CD4-positive, alpha-beta memory T cell (primary cell): ENCODE measurements at places on chromosomes 16 and 17. TPM values are rescaled to one million over a fixed set of nuclear protein-coding genes. Genes with fewer than 3 reads are reported as not detected.

- DNase-seq = no peak
Measured at GRCh38 chr16:50677351-50677750, 3.8 kb downstream of the SNX20 start.

- DNase-seq = no peak
Measured at GRCh38 chr16:87948119-87948545, 3.1 kb upstream of the BANP start.

DNA sequence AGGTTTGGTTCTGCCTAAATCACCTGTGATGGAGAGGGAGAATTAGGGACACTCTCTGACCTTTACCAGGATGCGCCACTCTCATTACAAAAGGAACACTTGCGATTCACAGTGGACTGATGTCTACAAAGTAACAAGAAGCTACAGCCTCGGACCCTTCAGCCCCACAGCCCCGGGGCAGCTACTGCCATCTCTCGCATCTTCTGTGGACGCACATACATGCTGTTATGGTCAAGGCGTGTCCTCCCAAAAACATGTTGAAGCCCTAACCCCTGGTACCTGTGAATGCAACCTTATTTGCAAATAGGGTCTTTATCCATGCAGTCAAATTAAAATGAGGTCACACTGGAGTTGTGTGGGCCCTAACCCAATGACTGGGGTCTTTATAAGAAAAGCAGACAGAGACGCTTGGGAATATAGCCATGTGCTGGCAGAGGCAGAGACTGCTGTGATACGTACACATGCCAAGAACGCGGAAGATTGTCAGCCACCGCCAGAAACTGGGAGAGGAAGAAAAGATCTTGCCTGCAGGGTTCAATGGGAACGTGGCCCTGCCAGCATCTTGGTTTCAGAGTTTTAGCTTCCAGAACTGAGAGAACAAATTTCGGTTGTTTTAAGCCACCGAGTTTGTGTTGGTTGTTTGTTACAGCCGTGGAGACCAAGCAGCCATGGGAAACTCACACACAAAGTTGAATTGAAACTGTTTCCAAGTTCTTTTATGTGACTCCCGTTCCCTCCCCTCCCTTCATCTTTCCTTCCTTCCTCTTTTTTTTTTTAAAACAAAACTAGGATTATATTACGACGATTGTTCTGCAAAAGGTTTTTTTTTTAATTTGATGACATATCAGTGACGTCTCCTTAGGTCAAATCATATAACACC is 23.1 kb downstream of the ATP2C2 start:
- DNase-seq = no peak

- peak; percentile 26 for DNase-seq
Measured at GRCh38 chr17:60169921-60170817, 20.4 kb downstream of the CA4 start.

- no peak for DNase-seq
Measured at GRCh38 chr17:14119546-14119945, 50.2 kb downstream of the COX10 start.

- DNase-seq = no peak
Measured at GRCh38 chr16:77376358-77376757, 58.5 kb downstream of the ADAMTS18 start.

DNA sequence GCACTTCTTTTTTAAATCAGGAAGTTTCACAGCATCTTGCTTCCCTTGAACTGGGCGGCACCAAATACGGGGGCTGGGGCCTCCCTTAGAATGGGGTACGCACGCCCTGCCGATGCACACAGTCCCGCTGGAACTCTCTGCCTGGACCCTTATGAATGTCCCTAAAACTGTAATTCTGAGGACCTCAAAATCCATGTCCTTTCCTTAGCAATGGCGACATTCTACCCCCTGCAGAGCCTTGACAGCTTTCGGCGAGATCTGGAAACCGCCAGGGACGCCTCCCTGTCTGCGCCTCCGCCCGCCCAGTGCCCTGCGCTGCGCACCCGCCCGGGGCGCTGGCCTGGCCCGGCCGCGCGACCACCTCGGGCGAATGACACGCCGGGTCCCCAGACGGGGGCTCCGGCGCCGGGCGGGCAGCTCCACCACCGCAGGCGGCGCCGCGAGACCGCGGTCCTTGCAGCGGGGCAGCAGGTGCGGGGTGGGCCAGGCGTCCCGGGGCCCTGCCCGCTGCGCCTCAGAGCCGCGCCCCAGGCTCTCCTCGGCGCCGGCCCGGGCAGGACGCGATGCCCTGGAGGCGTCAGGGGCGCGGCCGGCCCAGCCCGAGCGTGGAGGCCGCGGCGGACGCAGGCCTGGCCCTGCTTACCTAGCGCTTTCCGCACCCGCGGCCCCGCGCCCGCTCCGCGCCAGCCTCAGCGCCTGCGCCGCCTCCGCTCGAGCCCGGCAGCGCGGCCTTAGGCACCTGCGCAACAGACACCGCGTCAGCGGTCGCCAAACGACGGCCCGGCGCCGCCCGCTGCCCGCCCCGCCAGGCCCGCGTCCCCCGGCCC is 548 bp downstream of the HAGH start:
- DNase-seq = no peak

GRCh38 chr17:28954886-28955285 is 3.6 kb upstream of the PHF12 start:
- DNase-seq = no peak

GRCh38 chr17:19322129-19322505 is 40.4 kb downstream of the B9D1 start:
- no peak for DNase-seq

Gene CBFA2T3
- total RNA-seq = not detected

Gene GPR139
- total RNA-seq = not detected

Gene GNG13
- not detected for total RNA-seq
